ENCODE measurements at places on chromosomes 11 and 22. TPM values are rescaled to one million over a fixed set of nuclear protein-coding genes. Genes with fewer than 3 reads are reported as not detected.

The OOSP4B gene
- not detected for total RNA-seq

The TBC1D10A gene
- 10.1 TPM for total RNA-seq

The GSTT2 gene
- total RNA-seq, result 1.3 TPM

The USP2 gene
- not detected for total RNA-seq

The MMP13 gene
- total RNA-seq, result not detected

The SLN gene
- not detected for total RNA-seq

The MAPK8IP2 gene
- 0.07 TPM for total RNA-seq

The SLC22A6 gene
- not detected for total RNA-seq

The HRAS gene
- 102 TPM for total RNA-seq

The MISFA gene
- not detected for total RNA-seq

The TIMM8B gene
- total RNA-seq, result 67.4 TPM

The C11orf97 gene
- not detected for total RNA-seq

The ISX gene
- not detected for total RNA-seq

The WT1 gene
- not detected for total RNA-seq

The LMNTD2 gene
- total RNA-seq, result 0.05 TPM

The ADM2 gene
- 0.87 TPM for total RNA-seq

The SHANK3 gene
- 27.8 TPM for total RNA-seq

The KCNQ1 gene
- total RNA-seq, result 0.20 TPM

The PRG3 gene
- total RNA-seq, result not detected

The HBE1 gene
- total RNA-seq, result not detected

The NCAM1 gene
- 3.5 TPM for total RNA-seq

The TSPAN18 gene
- 29.4 TPM for total RNA-seq

The CRYBB2 gene
- not detected for total RNA-seq

The RIC3 gene
- not detected for total RNA-seq

The TAF6L gene
- 23.3 TPM for total RNA-seq

The CD3E gene
- not detected for total RNA-seq

The OR2D2 gene
- total RNA-seq, result not detected

The MEI1 gene
- total RNA-seq, result 2.2 TPM

The SEPTIN3 gene
- total RNA-seq, result not detected

The RAG2 gene
- not detected for total RNA-seq
